ENCODE measurements at places on chromosomes 11 and 22.

DNA sequence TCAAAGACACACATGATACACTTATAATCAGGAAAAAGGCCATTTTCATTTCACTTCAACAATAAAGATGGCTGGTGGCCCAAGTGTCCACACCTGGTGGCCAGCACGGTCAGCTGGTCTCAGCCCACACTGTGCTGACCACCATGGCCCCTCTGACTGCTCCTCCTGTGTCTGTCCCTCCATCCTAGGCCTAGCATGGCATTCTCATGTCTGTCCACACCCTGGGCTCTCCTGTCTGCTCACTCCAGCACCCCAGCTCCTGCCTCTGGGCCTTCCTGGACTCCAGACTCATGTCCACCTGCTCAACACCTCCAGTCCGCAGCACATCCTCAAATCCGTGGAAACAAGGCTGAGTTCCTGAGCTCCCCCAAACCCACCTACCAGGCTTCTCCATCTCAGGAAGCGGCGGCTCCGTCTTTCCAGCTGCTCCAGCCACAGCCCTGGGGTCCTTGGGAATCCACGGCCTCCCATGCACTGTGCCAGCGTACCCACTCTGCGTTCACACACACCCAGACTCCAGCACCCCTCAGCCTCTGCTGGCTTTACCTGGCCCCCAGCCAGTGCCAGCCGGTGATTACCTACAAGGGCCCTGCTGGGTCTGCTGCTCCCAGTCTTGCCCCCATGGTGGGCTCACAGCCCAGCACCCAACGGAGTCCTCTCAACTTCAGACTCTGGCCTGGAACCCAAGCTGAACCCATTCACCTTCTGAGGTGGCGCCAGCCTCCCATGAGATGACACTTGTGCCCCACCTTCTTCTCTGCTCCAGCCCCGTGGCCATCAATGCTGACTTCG is 13.9 kb downstream of the SIRT3 start:
- DNase-seq, result no peak

DNA sequence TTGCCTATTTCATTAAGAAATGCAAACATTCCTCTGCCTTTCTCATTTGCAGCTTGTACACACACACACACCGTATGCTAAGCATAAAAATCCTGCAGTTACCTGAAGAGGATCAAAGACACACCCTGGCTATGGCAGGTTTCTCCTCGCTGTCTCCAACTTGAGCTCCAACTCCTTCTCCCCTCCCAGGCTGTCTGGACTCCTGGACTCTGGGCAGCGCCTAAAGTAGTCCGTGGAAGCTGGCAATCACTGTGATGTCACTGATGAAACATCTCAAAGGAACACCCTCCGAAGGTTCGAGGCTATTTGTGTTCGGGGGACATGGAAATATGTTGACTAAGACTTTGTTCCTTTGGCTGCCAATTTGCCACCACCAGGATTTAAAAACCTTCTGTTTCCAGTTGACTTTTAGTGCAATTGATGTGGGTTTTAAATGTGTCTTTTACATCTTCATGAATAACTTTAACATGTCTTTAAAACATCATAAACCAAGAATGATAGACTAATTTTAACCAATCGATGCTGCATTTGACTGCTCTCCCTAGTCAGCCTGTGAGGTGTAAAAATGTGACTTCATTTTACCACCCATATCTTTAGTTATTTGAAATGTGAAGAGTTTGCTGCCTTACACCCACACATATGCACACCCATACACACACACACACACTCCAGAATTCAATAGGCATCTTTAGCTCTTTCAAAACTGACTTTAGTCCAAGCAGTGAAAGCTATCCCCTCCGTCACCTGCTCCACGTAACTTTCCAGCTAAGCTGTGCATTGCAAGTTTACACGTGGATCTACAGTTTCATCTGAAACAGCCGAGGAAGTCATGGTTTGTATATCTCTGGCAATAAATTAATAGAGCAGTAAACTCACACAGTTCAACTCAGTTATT is at the start of gene SLN:
Gene SLN (minus strand): TSS at position 196 of the 895 bp plus-strand sequence.
- no peak for DNase-seq

DNA sequence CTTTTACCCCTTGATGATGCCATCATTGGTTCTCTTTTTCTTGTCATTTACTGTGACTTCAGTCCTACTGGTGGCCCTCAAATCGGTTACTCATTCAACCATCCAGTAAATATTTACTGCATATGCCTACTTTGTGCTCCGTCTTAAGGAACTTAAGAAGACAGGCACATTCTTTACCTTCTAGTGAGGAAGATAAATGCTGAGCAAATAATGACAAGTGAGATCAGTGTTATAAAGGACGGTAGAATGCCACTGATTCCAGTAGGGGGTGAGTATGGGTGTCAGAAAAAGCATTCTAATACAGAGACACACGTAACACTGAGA is 1.6 kb downstream of the ANKRD42 start:
- DNase-seq, result no peak

- no peak for DNase-seq
Observed at GRCh38 chr11:102459393-102459792, 6.8 kb upstream of the TMEM123 start.

DNA sequence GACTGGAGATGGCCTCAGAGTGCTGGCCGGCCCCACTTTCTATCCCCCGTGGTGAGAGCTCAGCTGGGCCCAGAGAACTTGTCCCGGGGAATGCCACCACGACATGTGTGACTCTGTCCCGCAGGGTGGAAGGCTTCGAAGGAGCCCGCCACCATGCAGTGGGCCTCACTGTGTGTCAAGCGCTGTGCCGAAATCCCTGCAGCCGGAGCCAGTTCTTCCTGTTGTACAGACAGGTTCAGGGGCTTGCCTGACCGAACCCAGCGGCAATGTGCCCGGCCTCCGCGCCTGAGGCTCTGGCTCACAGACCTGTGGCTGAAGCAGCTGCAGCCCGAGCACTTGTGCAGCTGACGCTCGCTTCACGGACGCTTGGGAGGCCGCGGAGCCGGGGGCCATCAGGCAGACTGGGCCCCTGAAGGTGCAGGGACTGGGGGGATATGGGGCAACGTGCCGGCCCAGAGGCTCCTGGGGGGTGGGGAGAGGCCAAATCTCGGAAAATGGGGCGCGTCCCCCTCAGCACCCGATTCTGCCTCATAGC is 650 bp downstream of the PPM1F start:
- DNase-seq, result no peak

GRCh38 chr22:17910561-17911311 is 113.6 kb downstream of the MICAL3 start:
- DNase-seq, result no peak

- no peak for DNase-seq
Observed at GRCh38 chr11:79506734-79507344, 66.0 kb upstream of the TENM4 start.

GRCh38 chr11:24556693-24557092 is 59.8 kb downstream of the LUZP2 start:
- no peak for DNase-seq

DNA sequence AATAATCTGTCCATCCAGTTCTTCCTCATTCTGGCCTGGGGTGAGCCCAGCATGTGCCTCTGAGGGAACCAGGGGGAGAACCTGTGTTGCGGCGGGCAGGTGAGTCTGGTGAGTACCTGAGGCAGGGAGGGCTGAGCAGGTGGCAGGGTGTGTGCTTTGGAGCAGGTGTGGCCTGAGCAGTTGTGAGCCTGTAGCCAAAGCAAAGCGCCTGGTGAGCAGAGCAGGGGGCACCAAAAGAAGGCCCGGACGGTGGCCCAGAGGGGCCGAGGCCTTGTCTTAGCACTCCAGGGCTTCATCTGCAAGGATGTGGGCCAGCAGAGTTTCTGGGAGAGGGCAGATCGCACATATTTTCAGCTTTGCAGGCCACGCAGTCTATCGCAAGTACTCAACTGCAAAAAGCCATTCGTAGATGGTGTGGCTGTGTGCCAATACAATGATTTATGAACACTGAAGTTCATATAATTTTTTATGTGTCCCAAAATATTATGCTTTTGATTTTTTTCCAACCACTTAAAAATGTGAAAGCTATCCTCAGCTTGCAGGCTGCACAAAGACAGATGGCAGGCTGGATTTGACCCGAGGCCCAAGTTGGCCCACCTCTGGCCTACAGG is 8.7 kb downstream of the GLB1L2 start:
- DNase-seq, result no peak
